ENCODE measurements at places on chromosomes 16 and 17. TPM values are rescaled to one million over a fixed set of nuclear protein-coding genes. Genes with fewer than 3 reads are reported as not detected.

DNA sequence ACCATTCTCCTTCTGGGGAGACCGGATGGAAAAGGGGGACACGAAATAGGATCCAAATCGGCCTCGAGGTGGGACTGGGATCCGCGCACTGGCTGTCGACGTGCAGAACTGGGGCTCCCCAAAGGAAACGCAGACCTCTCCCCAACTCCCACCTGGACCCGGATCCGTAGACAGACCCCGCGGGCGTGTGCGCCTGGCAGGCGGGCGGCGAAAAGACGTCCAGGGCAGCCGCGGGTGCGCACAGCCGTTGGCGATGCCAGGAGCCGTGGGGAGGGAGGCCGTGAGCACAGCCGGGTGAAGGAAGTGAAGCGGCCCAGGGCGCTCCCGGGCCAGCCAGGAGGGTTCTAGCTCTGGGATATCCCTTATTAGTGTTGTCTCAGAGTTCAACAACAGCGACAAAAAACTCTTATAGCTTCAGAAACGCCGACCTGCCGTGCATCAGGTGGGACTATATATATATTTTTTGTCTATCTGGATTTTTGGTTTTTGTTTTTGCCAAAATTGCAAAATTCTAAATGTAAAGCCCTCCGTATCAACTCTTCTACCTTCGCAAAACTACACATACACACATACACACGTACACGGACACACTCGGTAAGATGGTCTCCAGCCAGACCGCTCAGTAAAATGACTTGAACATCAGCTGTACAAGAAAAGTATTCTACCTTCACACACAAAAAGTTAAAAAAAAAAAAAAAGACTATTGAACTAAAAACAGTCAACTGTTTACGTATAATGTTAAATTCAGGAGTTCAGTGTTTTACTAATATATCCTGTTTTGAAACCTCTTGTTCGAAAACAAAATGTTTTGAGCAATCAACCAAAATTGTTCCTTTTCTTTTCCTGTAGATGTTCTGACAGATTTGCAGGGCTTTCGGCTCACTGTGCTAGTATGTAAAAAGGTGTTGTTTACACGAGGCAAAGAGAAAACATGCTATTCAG is 5.2 kb upstream of the AATF start:
- DNase-seq: no peak

DNA sequence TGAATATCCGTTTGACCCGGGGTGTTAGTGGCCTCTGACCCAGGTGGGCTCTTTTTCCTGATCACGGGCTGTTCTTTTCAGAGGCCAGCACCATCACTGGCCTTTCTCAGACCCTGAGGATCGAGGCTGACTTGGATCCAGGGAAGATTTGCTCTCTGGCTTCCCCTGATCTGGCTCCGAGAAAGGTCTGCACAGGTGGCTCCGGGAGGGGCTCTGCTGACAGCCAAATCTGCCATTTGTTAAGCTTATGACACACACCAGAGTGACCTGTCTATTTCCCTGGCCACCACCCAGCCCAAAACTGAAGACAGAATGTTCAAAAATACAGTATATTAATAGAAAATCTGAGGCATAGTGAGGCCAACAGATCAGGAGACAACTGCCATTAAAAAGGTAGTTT is 221.8 kb upstream of the TNRC6C start:
- DNase-seq: no peak

TCAP gene
- 0.12 TPM for total RNA-seq

- DNase-seq: peak; percentile 35
These were observed 72.8 kb downstream of the SCNN1B start for GRCh38 chr16:23374721-23375510.

GRCh38 chr17:82350182-82351030 is 8.6 kb upstream of the TEX19 start:
- DNase-seq: no peak

- peak; percentile 35 for DNase-seq
These were observed 50.9 kb downstream of the PECAM1 start for GRCh38 chr17:64339516-64340490.

CEP295NL gene
- 1.8 TPM for total RNA-seq

DNA sequence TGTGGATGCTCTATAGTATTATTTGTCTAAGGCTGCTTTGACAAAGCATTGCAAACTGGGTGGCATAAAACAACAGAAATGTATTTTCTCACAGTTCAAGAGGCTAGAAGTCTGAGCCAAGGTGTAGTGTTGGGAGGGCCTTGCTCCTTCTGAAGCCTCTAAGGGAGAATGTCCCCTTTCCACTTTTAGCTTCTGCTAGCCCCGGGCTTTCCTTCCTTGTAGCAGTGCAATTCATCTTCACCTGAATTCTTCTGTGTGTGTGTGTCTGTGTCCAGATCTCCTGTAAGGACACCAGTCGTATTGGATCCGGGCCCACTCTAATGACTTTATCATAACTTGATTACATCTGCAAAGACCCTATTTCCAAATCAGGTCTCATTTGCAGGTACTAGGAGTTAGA is 18.1 kb downstream of the KCNJ16 start:
- DNase-seq: no peak

DNA sequence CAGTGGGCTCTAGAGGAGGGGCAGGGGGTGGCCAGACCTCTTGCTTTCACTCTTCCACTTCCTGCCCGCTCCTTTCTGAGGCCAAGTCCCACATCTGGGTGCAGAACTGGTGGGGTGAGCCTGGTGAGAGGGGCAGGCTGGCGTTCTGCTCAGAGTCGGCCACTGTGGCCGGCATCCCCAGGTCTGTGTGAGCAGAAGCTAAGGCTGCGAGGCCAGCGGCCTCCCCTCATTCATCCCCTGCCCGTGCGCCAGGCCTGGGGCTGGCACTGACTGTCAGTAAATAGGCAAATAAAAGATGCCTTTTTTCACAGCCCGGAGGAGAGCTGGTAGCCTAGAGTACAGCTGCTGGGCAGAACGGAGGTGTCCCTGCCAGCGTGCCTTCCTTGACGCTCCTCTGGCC is 1.2 kb downstream of the DEF8 start:
- no peak for DNase-seq

DNA sequence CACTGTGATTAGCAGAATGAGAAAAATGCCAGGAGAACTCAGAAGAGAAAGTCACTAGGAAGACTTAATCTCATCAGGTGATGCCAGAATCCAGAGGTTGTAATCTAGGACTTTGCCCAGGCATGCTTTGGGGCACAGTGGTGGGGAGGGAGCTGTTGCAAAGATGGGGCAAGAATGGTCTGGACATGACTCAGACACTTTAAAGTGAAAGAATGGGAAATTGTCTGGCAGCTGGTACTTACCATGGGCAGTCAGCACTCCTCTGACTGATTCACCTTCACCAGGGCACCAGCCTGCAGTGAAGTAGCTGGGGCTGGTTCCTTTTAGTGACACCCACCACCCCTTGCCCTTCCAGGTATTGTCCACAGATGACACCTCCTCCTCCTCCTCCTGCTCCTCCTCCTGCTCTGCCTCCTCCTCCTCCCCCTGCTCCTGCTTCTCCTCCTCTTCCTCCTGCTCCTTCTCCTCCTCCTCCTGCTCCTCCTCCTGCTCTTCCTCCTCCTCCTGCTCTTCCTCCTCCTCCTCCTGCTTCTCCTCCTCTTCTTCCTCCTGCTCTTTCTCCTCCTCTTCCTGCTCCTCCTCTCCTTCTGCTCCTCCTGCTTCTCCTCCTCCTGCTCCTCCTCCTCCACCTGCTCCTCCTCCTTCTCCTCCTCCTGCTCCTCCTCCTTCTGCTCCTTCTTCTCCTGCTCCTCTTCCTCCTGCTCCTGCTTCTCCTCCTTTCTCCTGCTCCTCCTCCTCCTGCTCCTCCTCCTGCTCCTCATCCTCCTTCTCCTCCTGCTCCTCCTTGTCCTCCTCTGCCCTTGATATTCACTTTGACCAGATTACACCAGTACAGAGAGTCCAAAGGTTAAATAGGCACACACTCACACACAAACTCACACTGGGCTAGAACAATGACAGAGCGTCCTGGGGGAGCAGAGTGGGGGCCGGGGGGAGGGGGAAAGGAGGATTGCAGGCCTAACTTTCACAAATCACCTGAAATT is at the start of gene CHD9NB:
TSS of gene CHD9NB (minus strand) at position 379 of the 983 bp plus-strand sequence. CDS start 8,739 bp downstream, outside the sequence.
- DNase-seq: peak; percentile 71

GRCh38 chr17:19750835-19751234 is 2.7 kb upstream of the ALDH3A1 start:
- DNase-seq: peak; percentile 68

CBFA2T3 gene
- total RNA-seq: not detected

ZNF778 gene
- total RNA-seq: 15.3 TPM

- DNase-seq: no peak
These were observed 418 bp downstream of the SOCS3 start for GRCh38 chr17:78359321-78359996.

GNG13 gene
- not detected for total RNA-seq

DNA sequence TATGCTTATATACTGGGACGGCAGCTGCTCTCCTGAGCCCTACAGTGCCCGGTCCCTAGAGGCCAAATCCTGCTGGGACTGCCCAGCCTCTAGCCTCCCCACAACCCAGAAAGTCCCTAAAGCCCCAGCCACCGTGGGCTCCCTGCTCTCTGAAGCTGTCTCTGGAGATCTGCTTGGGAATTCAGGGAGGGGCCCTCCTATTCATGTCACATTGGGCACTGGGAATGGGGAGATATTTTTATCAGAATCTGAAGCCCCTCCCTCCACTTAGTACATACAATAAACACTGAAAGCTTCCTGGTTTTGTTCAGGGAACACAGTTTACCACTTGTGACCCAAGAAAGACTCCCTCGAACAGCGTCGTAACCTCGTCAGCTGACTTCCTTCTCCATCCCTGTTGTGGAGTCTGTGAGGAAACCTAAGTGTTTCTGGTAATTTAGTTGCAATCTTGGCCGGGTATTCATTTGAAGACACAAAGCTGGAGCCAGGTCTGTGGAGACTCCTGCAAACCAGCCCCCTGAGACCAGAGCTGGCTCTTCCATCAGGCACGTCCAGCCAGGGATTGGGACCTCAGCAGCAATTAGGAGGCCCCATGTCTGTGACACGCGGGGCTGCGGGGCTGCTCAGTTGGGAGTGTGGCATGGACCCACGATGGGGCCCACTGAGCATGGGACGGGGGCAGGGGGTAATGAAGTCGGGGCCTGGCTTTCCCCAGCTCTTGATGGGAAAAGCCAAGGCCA is 38.5 kb downstream of the PGS1 start:
- DNase-seq: no peak

CD7 gene
- 0.98 TPM for total RNA-seq

ASB16 gene
- total RNA-seq: 0.35 TPM

- DNase-seq: no peak
These were observed 2.1 kb downstream of the RHBDL1 start for GRCh38 chr16:677316-678190.

GCGR gene
- total RNA-seq: not detected

PIGS gene
- 22.4 TPM for total RNA-seq

DNA sequence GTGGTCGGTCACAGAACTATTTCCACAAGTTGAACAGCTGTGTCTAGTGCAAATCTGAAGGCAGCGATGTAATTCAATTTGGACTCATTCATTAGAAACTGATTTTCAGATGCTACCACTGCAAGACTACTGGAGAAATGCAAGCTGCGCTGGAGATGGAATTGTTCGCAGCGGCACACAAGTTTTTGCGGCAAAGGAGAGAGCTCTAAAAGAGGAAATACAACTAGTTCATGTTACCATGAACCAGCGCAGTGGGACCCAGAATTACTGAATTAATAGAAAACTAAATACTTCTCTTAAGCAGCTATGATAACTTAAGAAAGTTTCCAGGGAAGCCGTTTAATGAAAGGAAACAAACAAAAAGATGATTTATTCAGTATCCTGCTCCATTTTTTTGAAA is 1.9 kb downstream of the CREBBP start:
- no peak for DNase-seq

- peak; percentile 21 for DNase-seq
These were observed 7.5 kb upstream of the C16orf95 start for GRCh38 chr16:87324411-87325275.

- no peak for DNase-seq
These were observed 125.9 kb downstream of the MAP2K6 start for GRCh38 chr17:69540356-69540755.

GRCh38 chr16:48613061-48613957 is 3.3 kb upstream of the N4BP1 start:
- peak; percentile 42 for DNase-seq

DNA sequence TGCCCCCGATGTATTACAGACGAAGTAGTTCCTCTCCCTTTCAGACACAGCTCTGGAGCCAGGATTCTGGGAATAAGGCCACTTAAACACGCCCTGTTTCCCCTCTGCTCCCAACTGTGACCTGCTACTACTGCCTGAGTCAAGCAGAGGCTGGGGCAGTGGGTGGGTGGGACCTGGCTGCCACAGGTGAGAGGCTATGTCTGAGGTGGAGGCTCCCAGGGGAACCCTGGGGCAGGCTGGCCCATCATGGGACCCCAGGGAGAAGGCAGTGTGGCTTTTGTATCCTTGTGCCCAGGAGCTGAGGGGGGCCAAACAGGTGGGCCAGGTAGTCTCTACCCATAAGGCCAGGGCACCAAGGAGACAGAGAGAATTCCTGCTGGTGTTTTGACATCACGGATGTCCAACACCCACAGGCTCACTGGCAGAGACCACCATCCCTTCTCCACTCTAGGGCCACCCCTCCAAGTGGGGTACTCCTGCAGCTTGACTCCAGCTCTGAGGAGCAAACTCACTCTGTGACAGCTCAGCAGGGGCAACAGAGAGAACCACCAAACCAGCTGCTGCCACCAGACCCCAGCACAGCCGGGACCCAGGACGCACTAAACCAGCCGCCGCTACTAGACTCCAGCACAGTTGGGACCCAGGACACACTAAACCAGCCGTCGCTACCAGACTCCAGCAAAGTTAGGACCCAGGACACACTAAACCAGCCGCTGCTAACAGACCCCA is 105.3 kb upstream of the SMURF2 start:
- DNase-seq: no peak

DNA sequence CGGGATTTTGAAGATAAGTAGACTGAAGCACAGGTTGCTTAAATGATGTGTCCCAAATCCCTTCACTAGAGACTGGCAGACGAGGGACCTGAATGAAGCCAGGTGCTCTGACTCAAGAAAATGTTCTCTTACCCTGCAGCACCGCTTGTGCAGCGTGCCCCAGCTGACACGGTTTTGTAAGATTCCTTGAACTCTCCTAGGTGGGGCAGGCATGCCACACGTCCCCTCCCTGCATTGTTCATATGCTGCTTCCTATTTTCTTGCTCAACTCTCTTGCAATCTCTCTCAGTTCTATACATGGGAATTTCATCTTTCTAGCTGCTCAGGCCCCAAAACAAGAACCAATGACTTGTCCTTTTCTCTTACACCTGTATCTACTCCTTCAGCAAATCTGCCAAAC is 22.1 kb upstream of the HNF1B start:
- DNase-seq: no peak

PNMT gene
- 1.2 TPM for total RNA-seq

GRCh38 chr17:79476074-79476652 is 134.7 kb downstream of the RBFOX3 start:
- DNase-seq: no peak

Data from PC-3 (cell line).